Astrocyte of the spinal cord (primary cell): ENCODE measurements at places on chromosomes 3 and 15.

DNA sequence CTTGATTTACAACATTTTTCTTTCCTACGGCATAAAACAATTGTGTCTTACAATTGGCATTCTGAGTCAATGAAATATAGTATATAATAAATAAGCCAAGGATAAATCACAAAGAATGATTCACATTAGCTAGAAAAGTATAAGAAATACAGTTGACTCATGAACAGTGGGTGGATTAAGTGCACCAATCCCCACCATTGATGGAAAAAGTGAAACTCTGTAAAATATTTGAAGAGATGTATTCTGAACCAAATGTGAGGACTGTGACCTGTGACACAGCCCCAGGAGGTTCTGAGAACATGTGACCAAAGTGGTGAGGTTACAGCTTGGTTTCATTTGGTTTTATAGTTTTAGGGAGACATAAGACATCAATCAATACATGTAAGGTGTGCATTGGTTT, 227.5 kb downstream of the ALCAM start:
- DNase-seq, result no peak

DNA sequence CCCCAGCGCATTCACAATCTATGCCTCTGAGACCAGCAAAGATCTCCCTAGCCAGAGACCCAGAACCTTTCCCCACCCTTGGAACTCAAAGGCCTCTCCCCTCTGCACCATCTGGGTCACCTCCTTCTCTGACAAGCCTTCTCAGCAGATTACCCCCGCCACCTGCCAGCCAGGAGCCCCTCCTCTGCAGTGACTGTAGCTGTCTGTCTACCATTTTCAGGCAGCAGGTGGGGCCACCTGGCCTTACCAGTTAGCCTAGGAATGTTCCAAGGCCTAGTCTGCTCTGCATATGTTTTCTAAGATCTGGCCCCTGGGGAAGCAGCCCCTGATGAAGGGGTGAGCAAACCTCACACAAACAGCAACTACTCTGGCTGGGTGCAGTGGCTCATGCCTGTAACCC, 2.4 kb downstream of the MYLK start:
- no peak for DNase-seq

GRCh38 chr15:41483115-41483514, 10.6 kb upstream of the ITPKA start:
- DNase-seq, result no peak

DNA sequence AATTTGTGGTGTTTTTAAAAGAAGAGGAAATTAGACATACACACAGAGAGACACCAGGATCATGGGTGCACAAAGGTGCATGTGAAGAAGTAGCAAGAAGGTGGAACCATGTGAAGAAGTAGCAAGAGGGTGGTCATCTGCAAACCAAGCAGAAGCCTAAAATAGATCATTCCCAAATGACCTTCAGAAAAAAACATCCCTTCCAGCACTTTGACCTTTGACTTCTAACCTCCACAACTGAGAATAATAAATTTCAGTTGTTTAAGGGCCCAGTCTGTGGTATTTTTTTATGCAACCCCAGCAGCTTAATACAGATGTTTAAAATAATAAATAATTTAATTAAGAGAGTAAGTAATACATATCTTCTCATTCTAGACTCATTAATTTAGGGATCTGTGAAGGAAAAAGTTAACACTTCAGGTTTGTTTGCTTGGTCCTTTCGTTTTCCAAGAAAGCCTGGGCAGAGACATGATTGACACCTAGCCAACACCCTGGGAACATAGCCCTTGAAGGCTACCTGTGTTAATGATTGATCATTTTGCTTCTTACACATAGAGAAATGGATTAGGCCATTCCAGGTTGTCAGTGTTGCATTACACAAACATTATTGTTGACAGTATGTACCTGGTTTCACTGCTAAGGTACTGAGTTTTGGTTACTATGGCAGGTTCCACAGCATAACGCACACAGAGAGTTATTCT, 1331.2 kb upstream of the GBE1 start:
- DNase-seq, result no peak

- peak; percentile 60 for DNase-seq
Measured at GRCh38 chr3:158522221-158523136, 48.5 kb upstream of the MLF1 start.
